Left cardiac atrium (tissue), 4 donors: ENCODE measurements at places on chromosomes 3 and 15.

DNA sequence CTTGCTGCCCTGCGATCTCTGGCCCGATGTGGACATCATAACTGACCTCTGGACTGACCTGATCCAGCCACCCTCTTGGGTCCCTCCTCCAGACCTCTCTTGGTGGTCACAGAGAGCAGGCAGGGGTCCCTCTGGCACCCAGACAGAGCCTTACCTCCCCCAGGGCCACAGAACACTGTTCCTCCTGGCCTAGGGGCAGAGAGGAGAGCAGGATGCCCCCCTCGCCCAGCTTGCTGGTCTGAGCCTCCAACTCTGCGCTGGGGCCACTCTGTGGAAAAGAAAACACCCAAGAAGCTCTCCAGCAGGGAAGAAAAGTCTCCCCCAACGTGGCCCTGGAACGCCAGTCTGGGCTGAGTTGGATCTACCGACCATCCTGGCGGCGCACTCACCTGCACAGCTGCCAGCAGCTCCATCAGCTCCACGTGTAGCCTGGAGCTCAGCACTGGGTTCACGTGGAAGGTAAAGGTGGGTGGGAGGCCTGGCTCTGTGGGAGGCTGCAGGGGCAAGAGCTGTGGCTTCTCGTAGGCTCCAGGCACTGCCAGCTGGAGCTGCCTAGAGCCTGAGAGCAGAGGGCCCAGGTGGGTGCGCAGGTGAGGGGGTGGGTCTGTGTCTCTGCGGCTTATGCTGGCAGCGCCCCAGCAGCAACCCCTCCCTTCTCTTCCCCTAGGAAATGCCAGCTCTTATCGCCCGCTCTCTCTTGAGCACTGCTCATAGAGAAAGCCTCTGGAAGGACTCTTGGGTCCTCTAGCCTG lies 6.0 kb downstream of the PLA2G4F start:
- DNase-seq = no peak

GRCh38 chr3:53160061-53160659 lies 849 bp upstream of the PRKCD start:
- no peak for DNase-seq

GRCh38 chr15:48823706-48824105 lies 12.8 kb upstream of the CEP152 start:
- no peak for DNase-seq

GRCh38 chr15:77982127-77982490 lies 95.4 kb downstream of the TBC1D2B start:
- DNase-seq = no peak

DNA sequence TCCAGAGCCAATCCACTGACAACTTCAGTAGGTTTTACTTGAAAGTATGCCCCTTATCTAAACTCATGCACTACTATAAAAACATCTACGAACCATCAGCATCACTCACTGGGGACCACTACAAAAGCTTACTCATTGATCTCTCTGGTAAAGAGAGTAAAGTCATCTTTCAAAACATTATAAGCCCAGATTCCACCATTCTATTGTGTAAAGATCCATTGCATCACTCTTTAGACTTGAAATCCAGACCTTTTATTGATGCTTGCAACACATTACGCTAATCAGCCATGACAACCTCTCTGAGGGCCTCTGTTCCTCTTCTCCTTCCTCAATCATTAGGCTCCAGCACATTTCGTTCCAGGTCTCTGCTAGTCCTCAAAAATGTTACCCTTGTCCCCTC lies 248.9 kb upstream of the WNT5A start:
- DNase-seq = no peak

DNA sequence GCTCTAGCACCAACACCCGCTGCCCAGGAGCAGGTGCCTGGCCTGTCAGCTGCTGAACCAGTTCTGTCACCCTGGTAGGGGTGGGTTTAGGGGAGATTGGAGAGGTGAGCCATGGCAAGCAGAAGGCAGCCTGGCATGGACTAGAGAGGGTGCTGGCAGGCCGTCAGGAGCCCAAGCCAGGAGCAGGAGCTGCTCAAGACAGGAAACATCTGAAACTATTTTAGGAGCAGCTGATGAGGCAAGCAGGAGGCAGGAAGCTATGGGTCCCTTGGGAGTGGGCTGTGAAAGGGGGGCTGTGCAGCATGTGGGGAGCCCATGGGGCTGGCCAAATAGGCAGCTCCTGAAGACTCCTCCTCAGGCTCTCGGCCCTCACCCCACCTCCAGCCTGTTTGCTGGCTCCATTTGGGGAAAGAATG lies 2.3 kb downstream of the INKA1 start:
- DNase-seq = peak; percentile 89

- DNase-seq = no peak
Measured at GRCh38 chr15:79381593-79381992, 50.5 kb upstream of the MINAR1 start.

- peak; percentile 79 for DNase-seq
Measured at GRCh38 chr3:14810070-14810791, 8.5 kb upstream of the FGD5 start.

DNA sequence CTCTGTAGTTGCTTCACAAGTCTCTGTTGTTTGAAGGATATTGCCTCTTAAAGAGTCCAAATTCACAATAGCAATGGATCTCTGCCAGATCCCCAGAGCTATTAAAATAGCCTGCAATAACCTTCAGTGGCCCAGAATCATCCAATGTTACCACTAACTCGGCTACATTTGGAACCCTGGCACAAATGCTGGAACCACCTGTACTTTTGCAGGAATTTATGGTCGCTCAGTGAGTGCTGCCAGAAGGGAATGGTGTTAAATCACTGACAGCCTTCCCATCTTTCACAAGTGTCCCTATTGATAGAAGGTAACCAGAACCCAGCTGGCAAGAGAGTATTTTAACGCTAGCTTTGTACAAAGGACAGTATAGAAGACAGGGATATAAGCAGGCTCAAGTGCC lies 298.8 kb upstream of the PLSCR5 start:
- peak; percentile 40 for DNase-seq

GRCh38 chr3:133301194-133301593 lies 98.7 kb upstream of the BFSP2 start:
- no peak for DNase-seq

DNA sequence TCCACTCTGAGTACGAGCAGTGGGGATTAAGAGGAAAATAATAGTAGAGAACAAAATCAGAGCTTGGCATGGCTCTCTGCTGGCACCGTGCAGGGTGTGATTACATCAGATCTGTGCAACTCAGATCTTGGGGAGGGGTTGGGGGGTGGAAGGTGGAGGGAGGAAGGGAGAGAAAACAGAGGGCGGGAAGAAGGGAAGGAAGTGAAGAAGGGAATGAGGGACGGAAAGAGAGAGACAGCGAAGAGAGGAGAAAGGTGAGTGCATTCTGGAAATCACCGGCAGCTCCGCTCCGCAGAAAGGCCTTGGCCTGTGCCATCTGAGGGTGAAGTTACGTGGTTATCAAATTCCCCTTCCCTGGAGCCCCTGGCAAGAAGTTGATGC lies 31.0 kb upstream of the ADAMTS17 start:
- DNase-seq = peak; percentile 40

DNA sequence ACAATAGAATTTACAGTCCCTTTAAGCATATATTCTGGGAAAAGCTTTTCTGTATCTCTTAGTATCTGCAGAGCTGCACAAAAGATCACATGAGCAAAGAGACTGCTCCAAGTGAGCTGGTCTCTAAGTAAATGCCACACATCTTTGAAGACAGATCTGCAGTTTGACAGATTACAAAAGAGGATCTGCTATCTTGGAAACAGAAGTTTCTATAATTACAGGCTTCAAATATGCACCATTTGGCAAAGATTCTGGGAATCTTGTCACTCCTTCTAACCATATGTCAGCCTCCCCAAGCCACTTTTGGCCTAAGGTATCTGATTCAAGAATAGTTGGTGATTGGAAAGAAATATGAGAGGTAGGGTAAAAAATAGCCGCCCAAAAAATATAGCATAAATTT lies 9.6 kb upstream of the CFAP44 start:
- no peak for DNase-seq

GRCh38 chr3:142613491-142613890 lies 17.3 kb downstream of the PLS1 start:
- no peak for DNase-seq

DNA sequence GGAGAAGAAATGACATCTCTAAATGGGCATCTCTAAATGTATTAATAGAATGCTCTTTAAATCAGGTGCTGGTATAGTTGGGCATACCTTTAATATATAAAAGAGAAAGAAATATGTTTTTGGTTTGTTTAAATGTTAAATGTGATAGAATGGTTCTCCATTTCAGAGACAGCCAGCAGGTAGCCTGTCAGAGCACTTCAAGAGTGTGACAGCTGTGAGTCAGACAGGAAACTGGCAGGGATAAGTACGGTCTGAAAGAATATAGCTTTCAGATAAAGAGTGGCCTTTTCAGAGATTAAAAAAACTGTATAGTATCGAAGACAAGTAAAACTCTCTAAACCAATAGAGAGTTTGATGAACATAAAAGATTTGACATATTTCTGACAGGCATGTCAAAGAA lies 654.1 kb downstream of the IGSF11 start:
- no peak for DNase-seq

- DNase-seq = no peak
Measured at GRCh38 chr3:197343656-197344408, 45.4 kb upstream of the DLG1 start.

- DNase-seq = no peak
Measured at GRCh38 chr15:40157778-40158447, 3.0 kb upstream of the BUB1B start.

GRCh38 chr15:93617443-93617842 lies 528.4 kb upstream of the RGMA start:
- peak; percentile 20 for DNase-seq

GRCh38 chr3:144390786-144391185 lies 419.2 kb downstream of the DIPK2A start:
- no peak for DNase-seq

- DNase-seq = no peak
Measured at GRCh38 chr15:31383139-31383538, 56.5 kb downstream of the KLF13 start.

GRCh38 chr3:151923901-151924300 lies 50.5 kb downstream of the SUCNR1 start:
- DNase-seq = no peak

DNA sequence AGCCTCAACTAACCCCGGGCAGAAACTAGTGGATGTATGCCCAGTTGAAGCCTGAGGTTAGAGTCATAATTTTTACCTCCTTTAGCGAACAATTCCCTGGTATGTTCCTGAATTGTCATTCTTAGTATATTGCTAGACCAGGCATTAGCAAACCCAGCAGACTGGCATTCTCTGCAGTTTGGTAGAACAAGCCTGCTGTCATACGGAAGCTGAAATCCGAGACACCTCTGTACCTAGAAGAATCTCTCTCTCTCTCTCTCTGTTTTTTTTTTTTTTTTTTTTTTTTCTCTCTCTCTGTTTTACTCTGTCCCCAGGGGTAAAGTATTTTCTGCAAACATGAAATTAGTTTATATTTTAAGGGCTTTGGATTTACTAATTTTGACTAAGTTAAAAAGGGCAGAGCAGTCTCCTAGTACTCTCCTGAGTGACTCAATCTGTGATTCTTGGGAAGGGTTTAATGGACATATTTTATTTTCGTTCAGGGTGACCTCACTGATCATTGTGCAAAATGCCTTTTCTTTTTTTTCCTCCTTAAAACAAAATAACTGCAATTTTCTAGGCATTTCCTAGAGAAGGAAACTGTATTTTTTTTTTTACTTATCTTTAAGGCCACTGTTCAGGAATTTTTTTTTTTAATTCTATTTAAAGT lies 133.6 kb upstream of the ICE2 start:
- DNase-seq = no peak

GRCh38 chr15:36661042-36661441 lies 81.6 kb downstream of the CDIN1 start:
- no peak for DNase-seq

DNA sequence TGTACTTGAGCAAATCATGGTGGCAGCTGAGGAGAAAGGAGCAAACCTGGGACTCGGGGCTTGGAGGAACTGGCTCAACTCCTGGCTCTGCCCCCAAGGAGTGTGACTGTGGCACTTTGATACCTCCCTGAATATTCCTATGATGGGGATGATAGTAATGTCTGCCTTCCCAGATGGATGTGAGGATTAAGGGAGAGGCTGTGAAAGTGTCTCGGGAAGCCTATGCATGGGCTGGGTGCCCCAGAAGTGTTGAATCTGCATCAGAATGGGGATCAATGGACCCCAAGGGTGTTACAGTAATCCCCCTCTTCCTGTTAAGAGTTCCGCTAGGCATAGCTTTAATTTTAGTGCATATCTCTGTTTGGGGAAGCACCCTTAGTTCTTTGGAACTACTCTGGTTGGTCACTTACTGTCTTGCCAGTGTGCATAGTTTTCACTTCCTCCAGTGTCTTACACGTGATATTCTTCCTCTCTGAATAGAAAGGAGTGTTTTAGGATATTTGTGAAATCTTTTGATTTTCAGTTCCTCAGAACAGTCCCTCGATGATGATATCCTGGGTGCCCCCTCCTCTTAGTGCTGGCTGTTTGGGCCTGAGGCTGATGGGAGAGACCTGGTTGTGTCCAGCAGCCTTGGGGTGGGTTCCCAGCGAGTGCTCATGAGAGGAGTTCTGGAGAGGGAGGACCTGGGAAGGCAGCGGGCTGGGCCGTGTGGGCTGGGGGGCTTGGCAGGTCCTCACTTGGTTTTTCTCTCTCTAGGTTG lies 97.5 kb downstream of the CHDH start:
- no peak for DNase-seq

- DNase-seq = no peak
Measured at GRCh38 chr3:73813692-73814292, 189.1 kb upstream of the PDZRN3 start.

DNA sequence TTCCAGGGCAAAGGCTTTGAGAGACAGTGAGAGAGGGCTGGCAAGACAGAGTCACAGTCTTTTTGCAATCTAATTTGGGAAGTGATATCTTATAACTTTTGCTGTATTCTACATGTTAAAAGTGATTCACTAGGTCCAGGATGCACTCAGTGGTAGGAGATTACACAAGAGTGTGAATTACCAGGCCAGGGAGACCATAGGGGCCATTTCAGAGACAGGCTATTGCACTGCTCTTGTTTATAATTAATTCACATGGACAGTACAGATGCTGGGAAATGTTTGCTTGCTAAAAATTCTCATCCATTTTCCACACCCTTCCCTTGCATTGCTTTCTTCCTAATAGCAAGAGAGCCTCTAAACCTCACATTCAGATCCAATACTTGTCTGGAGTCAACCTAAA lies 22.6 kb upstream of the POMGNT2 start:
- no peak for DNase-seq

- no peak for DNase-seq
Measured at GRCh38 chr3:120370463-120370862, 21.3 kb upstream of the LRRC58 start.

DNA sequence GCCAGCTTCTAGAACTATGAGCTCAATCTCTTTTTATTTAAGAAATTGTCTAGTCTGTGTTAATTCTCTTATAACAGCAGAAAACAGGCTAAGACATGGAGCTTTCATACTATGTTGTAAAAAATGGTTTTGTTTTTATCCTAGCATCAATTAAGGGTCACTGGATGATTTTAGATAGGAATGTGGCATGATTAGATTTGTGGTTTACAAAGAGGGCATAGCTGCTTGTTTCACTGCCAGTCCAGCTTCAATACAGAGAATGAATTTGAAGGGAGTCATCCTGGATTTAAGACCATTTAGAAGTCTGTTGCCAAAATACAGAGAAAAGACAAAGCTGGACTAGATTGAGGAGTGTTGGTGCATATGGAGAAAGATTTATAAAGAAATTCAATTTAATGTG lies 532.6 kb upstream of the CCDC54 start:
- no peak for DNase-seq

- no peak for DNase-seq
Measured at GRCh38 chr15:85742186-85742821, 52.4 kb downstream of the KLHL25 start.

GRCh38 chr3:134462331-134462941 lies 23.3 kb downstream of the ANAPC13 start:
- DNase-seq = no peak
